ENCODE measurements at places on chromosomes 1 and 21.

DNA sequence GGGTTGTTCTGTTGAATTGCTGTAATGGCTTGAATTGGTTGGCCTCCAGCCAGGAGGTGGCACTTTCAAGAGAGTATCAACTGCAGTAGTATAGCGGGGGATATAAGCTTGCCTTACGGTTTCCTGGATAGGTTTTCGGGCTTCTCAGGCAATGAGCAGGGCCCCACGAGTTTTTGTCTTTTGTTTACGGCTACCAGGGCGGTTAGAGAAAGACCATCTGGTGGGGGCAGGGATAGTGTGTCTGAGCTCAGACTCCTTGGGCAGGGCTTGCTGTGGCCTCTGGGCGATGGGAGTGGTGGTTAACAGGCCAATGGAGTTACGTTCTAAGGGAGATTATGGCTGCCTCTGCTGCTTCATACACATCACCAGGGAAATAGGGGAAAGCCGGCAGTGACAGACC lies 62.8 kb downstream of the DTL start:
- no peak for DNase-seq

DNA sequence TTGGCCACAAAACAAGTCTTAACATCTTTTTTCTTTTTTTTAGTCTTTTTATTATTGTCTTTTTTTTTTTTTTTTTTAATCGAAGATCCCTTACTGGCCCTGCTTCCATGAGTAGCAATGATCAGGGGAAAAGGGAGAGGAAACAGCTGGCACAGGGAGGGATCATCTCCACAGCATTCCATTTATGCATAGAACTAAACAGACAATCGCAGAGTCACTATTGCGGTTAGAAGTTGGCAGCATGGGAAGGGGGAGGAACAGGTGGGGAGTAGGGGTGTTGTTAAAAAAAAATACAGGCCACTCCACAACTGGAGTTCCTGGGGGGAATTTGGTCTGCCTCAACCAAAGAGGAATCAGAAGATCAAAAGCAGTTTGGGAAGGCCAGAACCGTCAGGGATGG lies 55.4 kb downstream of the C1orf185 start:
- no peak for DNase-seq

DNA sequence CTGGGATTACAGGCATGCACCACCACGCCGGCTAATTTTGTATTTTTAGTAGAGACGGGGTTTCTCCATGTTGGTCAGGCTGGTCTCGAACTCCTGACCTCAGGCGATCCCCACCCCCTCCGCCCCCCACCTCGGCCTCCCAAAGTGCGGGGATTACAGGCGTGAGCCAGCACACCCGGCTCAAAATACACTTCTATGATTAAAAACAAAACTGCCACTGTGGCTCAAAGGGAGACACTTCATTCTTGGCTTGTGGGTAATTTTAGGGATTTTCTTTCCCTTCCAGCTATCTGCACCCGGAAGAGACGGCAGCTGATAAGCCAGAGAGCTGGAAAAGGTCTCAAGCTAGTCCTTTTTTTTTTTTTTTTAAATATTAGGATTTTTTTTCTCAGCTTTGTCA lies 24.5 kb downstream of the TMPRSS2 start:
- no peak for DNase-seq

- DNase-seq = no peak
Observed at GRCh38 chr1:160659566-160659965, 12.7 kb upstream of the SLAMF1 start.

DNA sequence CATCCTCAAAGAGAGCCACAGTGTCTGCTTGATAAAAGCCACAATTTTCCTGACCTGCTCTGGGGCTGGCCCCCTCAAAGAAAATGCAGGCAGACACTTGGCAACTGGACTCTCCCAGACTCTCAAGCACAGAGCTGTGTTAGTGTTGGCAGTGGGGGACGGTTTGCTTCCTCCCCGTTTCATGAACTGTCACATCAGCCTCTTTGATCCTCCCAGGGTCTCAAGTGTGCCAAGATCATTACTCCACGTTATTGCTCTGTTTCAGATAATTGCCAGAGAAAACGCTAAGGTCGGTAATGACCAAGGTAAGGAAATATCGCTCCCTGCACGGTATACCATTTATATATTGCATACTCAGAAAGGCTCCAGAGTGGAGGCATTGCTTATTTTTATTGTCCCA lies 138.8 kb downstream of the NTMT2 start:
- no peak for DNase-seq

GRCh38 chr21:32411350-32412161 lies 950 bp upstream of the EVA1C start:
- peak; percentile 53 for DNase-seq

GRCh38 chr1:161199506-161200139 lies 769 bp upstream of the ADAMTS4 start:
- DNase-seq = no peak

DNA sequence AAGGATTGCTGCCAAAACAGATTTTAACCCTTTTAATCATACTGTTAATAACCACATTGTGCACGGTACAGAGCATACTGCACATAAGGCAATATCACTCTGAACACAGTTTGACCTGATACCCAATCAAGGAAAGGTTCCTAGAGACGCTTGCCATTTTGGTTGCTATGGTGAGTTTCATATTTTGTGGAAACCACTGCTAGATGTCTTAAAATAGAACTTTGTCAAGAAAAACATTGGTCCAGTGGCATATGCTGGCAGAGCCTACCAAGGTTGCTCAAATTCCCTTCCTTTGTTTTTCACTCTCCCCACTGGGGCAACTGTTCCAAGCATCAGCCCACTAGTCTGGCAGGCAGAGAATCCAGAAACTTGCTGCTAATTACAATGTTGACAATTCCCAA lies 114.8 kb upstream of the DPYD start:
- DNase-seq = no peak

DNA sequence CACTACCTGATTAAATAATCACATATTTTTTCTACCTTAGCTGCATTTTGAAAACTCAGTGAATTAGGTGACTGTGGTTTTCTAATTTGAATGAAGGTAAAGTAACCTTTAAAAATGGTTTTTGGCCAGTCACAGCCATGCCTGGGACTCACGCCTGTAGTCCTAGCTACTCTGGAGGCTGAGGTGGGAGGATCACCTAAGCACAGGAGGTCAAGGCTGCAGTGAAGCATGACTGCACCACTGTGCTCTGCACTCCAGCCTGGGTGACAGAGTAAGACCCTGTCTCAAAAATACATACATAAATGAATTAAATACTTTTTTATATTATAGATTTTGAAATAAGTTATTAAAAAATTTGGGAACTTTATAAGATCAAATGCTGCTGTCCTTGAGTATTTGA lies 5.7 kb downstream of the CNST start:
- DNase-seq = no peak
